Stimulated activated CD4-positive, alpha-beta T cell treated with anti-CD3 and anti-CD28 coated beads, TNF-alpha, amount 100 ng/mL, for 24 hours (primary cell): ENCODE measurements at places on chromosomes 5 and 9.

DNA sequence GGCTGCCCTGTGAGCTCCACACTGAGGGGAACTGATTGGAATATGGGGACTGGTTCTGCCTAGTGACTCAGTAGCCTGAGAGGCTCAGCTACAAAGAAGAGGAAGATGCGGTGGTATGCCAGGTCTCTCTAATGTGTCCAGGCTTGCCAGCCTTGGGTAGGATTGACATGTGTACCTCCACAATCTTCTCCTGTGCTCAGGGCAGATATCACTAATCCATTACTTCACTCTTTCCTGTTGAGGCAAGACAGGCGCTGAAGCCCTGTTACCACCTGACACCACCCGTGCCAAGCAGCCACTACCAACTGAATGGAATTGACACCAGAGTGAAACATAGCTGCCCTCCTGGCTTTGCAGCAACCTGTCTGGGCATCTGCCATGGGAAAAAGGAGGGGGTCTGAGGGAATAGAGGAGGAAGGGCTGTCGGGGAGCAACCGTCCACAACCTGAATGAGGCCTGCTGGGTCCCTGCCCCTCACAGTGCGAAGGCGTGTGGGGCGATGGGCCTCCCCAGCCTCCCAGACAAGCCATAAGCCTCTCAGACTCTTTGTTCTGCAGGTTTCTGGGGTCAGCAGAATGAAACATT, 114.7 kb upstream of the CXCL14 start:
- no peak for DNase-seq

DNA sequence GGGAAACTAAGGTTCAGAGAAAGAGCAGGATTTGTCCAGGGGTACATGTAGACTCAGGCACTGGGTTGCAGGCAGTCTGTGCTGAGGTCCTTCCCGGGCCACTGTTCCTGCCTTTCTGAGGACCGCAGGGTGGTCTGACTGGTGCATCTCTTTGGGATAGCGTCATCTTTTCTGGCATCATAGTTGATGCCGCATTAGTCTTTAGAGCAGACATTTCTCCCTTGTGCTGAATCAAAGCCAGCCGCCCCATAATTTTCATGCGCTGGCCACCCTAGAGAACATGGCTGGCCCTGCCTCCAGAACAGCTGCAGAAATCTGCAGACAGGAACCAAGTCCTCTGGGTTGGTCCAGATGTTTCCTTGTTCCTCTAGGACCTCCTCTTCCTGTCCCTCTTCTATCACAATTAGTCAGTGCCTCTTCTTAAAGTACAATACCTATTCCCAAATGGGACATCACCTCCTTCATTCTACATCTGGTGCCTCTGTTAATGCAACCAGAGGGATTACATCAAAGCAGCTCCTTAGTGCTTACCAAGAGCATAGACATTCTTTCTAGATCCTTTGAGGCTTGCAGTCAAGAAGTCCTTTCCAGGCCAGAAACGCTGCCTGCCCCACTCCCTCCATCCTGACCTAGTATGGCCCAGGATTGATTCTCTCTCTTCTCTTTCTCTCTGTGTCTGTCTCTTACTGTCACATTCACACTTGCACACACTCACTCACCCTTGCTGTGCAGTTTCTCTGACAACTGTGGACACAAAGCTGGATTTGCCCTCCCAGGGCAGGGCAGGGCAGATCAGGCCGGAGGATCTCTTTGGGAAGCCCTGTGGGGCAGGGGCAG, 42.0 kb upstream of the ORM1 start:
- DNase-seq = no peak

GRCh38 chr5:125961150-125961549, 462.1 kb upstream of the GRAMD2B start:
- no peak for DNase-seq

DNA sequence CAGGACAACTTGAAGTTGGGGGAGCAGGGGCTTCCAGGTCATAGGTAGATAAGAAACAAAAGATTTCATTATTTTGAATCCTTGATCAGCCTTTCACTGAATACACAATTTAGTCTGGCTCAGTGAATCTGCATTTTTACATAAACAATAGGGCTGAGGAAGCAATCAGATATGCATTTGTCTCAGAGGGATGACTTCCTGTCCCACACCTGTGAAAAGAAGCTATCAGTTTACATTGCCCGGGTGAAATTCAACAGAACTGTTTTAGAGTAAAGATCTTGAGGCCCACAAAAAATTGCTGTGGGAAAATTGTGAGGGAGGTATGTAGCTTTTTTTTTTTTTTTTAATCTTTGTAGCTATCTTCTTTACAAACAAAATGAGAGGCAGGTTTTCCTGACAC, 38.3 kb downstream of the DNAJB5 start:
- DNase-seq = no peak

GRCh38 chr9:126907058-126907457, 7.5 kb upstream of the RALGPS1 start:
- DNase-seq = no peak

GRCh38 chr9:127788337-127789011, 2.6 kb downstream of the CDK9 start:
- peak; percentile 64 for DNase-seq

DNA sequence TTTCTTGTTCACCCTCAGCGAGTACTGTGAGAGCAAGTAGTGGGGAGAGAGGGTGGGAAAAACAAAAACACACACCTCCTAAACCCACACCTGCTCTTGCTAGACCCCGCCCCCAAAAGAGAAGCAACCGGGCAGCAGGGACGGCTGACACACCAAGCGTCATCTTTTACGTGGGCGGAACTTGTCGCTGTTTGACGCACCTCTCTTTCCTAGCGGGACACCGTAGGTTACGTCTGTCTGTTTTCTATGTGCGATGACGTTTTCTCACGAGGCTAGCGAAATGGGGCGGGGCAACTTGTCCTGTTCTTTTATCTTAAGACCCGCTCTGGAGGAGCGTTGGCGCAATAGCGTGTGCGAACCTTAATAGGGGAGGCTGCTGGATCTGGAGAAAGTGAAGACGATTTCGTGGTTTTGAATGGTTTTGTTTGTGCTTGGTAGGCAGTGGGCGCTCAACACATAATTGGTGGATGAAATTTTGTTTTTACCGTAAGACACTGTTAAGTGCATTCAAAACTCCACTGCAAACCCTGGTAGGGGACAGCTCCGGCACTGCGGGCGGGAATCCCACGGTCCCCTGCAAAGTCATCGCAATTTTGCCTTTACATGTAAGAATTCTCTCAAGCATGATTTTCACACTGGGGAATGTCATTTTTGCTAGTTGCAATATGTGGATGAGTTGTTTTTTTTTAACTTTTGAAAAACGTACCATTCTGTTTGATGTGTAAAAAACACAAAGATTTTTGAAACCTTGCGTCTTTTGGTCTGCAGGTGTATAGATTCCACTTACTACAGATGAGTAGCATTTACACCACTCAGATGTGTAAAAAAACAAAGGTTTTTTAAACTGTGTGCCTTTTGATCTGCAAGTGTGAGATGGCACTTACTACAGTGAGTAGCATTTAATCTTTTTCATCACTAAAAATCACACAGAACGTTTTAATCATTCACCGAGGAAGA, 631 bp upstream of the C9orf72 start:
- DNase-seq = peak; percentile 92

GRCh38 chr9:3730511-3730922, 204.7 kb upstream of the RFX3 start:
- no peak for DNase-seq

DNA sequence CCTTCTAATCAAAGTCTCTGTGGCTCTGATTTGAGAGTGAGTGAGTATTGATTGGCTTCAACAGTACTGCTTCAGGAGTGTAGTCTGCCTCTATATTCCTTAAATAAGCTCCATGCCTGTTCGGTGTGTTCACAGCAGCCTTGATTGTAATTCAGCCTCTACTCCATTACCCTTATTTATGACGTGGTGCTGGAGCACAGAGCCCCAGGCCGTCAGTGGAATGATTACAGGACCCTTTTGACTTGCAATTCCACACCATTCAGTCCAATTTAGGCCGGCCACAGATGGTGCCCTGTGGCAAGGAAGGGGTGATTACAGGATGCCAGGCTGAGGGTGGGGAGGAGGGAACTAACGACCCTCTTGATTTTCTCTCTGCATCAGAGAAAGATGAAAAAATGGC, 110.3 kb downstream of the ASTN2 start:
- no peak for DNase-seq

DNA sequence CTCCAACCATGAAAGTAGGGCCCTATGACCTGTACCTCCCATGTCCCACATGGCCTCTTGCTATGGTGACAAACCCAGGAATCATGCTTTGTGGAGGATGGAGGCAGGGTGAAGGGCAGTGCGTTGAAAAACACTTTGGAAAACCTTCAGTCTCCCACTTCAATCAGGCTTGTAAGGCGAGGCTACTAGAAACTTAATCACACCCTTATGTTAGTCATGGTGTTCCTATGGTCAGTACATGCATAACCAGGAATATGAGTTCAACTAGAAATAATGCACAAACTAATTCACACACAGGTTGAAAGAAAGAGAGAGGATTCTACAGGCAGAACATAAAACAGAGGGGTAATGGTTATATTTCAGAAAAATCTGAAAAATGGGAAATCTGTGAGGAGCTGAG, 601.1 kb downstream of the KCTD16 start:
- DNase-seq = no peak

GRCh38 chr5:27472000-27472763, 433.8 kb upstream of the CDH9 start:
- DNase-seq = no peak

DNA sequence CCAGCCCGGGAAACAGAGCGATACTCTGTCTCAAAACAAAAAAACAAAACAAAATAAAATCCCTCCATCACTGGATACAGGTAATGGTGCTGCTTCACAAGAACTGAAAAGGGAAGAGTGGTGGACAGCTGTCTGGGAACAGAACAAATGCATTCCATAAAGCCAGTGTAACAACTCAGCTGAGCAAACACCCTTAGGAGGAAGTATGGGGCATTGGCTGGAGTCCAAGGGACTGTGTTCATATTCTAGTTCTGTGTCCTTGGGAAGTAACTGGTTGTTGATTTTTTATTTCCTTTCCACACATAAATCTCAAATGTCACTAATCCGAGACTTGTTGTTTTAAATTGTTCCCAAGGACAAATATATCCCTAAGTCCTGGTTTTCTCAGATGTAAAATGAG, 38.3 kb downstream of the HTR1A start:
- DNase-seq = no peak

- DNase-seq = no peak
Observed at GRCh38 chr5:10585518-10585915, 21.6 kb downstream of the ANKRD33B start.

DNA sequence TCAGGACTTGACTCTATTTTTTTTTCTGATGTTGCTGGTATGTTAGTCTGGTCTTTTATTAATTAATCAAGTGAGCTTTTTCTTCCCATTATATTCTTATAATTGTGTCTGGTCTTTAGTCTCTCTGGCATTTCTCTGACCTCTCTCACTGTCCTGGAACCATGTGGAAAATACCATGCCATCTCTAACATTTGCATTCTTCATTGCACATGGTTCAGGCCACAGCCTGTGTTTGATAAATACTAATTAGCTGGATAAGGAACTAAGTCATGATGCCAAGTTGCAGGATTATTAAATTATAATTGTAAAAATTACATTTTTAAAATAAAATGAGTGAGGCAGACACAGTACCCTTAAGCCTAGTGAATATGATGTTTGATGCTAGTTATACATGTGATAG, 155.6 kb downstream of the EDIL3 start:
- no peak for DNase-seq

DNA sequence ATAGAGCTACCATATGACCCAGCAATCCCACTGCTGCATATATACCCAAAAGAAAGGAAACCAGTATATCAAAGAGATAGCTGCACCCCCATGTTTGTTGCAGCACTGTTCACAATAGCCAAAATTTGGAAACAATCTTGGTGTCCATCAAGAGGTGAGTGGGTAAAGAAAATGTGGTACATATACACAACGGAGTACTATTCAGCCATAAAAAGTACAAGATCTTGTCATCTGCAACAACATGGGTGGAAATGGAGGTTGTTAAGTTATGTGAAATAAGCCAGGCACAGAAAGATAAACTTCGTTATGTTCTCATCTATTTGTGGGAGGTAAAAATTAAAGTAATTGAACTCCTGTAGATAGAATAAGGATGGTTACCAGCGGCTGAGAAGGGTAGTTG, 145.0 kb downstream of the MED27 start:
- no peak for DNase-seq

DNA sequence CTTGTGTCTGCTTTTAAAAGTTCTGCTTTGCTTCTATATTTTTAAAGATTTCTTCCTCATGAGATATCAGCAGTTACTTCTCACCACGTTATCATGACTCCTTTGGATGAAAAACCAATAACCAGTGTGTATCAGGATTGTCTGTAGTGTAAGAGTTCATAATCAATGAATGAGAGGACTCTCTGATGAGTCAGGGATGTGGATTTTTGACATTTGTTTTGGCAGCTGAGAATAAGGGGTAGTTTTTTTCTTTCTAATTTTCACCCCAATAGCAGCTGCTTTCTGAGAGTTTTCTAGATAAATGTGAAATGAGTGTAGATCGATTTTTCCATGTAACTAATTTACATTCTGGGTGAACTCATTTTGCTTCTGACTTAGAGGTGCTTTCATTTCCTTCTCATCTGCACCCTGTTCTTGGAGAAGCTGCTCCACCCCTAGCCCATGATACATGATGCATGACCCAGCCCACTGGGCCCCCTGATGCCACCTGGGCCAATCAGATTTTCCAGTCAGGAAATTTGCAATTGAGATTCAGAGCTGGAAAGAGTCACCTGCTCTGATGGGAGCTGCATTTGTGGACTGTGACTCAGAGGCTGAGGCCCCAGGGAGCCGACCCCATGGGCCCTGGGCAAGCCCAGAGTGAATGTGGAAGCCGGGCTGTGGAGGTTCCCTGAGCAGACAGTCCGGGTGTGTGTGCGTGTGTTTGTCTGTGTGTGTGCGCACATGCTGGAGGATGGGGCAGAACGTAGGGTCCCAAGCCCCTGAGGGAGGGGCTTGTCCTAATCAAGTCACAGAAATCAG, 159.3 kb downstream of the RGS3 start:
- DNase-seq = peak; percentile 80

DNA sequence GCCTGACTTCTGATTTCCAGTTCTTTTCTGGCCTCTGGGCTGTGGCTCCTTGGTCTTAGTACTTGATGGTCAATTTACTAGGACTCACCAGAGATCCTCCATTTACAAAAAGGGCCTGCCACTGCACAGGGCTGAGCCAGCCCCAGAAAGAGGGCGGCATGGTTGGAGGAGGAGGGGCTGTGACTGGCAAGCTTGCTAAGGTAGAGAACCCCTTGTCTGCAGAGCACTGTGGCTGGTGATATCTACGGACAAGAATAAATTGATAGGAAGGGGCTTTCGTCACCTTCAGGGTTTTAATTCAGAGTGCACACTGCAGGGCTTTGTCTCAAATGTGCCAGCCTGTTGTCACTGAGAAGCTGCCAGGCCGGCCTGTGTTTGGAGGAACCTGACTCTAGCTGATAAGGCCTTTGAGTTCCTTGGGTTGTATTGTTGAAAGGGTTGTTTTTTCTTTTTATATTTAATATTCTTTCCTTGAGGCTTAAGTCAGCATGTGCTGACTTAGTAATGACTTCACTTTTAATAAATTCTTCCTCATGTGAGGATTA, 15.1 kb downstream of the SLC22A5 start:
- no peak for DNase-seq

GRCh38 chr9:27572566-27572917, 739 bp downstream of the C9orf72 start:
- DNase-seq = no peak
